ENCODE measurements at places on chromosomes 7 and 10.
A peak's percentile ranks its signal among the peaks of the same experiment; 100 is the strongest.

DNA sequence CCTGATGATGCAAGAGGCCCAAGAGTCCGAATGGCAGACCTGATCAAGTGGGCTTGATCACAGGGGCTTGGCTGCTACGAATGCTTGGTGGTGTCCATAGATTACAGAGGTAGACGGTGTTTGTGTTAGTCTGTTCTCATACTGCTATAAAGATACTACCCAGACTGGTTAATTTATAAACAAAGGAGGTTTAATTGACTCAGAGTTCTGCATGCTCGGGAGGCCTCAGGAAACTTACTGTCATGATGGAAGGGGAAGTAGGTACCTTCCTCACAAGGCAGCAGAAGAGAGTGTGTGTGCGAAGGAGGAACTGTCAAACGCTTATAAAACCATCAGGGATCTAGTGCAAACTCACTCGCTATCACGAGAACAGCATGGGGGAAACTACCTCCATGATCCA lies 268.9 kb upstream of the KLF6 start:
- DNase-seq, result no peak

GRCh38 chr7:30923774-30924413 lies 12.2 kb downstream of the AQP1 start:
- DNase-seq, result peak; percentile 25

DNA sequence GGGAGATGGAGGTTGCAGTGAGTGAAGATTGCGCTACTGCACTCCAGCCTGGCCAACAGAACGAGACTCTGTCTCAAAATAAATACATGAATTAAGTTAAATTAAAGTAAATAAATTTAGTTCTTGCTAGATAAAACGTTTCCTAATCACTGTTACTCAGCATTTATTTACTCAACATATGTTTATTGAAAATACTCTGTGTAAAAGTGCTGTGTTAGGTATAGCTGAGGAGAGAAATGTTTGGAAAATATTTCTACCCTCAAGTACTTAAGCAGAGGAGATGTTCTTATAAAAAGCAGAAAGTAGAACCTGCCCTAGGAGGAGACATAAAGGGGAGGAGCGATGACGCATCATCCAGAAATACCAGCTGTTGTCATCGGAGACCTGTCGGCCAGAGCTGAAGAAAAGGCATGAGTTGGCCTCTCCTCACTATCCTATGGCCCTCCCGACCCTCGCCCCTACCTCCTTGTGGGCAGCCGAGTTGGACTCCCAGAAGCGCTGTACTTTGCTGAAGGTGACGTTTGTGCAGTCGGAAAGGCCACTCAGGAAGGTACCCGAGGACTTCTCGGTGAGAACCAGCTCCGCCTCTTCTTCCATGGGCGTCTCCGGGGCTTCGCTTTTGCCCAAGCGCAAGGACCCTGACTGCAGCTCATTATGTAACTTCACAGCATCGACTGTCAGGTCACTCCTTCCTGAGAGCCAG lies 1.1 kb downstream of the RRP12 start:
- DNase-seq, result no peak

GRCh38 chr10:51010977-51011376 lies 63.3 kb upstream of the PRKG1 start:
- no peak for DNase-seq

DNA sequence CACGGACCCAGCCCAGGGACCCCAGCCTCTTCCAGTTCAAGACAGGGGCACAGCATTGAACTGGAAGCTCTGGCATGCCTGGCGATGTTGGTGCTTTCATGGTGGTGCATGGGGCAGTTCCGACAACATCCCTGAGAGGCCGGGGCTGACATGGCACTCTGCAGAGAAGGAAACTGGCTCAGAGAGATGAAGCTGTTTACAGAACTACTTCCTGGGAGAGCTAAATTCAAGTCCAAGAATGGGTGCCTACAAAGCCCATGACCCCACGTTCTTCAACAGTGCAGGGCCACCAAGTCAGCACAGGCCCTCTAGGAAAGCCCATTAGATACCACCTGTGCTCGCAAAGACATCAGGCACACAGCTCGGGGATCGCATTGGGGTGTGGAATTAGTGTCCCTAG lies 470.9 kb upstream of the MGMT start:
- DNase-seq, result no peak
